ENCODE measurements at places on chromosomes 11 and 22.

GRCh38 chr11:123169821-123170220 lies 25.2 kb downstream of the CLMP start:
- H3K36me3 ChIP-seq = peaks cover 35% of the 10 kb centered on the region
- H3K27ac ChIP-seq = no peak overlapping the region
- DNase-seq = no peak
- H3K4me3 ChIP-seq = no peak overlapping the region
- peaks cover 3% of the 10 kb centered on the region for H3K27me3 ChIP-seq

DNA sequence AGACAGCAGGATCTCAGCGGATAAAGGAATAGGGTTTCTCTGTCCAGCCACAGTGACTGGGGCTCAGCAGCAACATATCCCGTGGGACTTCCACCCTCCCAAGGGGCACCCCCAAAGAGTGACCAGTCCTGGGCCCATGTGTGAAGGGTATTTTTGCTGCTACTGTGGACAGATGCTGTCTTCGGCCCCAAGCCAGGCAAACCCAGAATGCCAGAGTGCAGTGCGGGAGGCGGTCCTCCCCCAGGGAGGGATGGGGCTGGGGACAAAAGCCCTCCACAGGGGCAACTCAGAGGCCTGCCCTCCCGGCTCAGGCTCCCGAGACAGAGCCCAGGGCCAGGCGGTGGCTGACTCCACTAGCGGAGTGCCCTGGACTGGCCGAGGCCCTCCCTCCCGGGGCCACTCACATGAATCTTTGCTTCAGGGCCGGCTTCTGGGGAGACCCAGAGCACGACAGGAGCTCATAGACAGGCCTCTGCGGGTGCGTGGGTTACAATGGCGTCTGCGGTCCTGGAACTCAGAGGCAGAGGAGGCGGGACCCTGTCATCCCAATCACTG lies 34.7 kb upstream of the WNT7B start:
- H3K4me1 ChIP-seq = peaks cover 9% of the 10 kb centered on the region
- DNase-seq = peak; percentile 9
- H3K27ac ChIP-seq = no peak overlapping the region
- H3K27me3 ChIP-seq = peaks cover 11% of the 10 kb centered on the region
- no peak overlapping the region for H3K4me3 ChIP-seq

- no peaks in the 10 kb centered on the region for H3K36me3 ChIP-seq
- peaks cover 13% of the 10 kb centered on the region for H3K4me1 ChIP-seq
- no peak overlapping the region for H3K27ac ChIP-seq
- no peak for DNase-seq
- H3K27me3 ChIP-seq = peaks cover 17% of the 10 kb centered on the region
Measured at GRCh38 chr11:61647529-61647928, 32.7 kb upstream of the DAGLA start.

- H3K4me1 ChIP-seq = no peaks in the 10 kb centered on the region
- no peak overlapping the region for H3K4me3 ChIP-seq
- peaks cover 3% of the 10 kb centered on the region for H3K27me3 ChIP-seq
- no peak for DNase-seq
- no peak overlapping the region for H3K27ac ChIP-seq
- H3K36me3 ChIP-seq = no peaks in the 10 kb centered on the region
Measured at GRCh38 chr11:24453129-24453718, 43.6 kb upstream of the LUZP2 start.

GRCh38 chr22:49673048-49673447 lies 154.6 kb downstream of the BRD1 start:
- DNase-seq = no peak
- peaks cover 79% of the 10 kb centered on the region for H3K27me3 ChIP-seq
- H3K4me3 ChIP-seq = no peak overlapping the region
- H3K4me1 ChIP-seq = peaks cover 10% of the 10 kb centered on the region

- no peaks in the 10 kb centered on the region for H3K36me3 ChIP-seq
- H3K4me1 ChIP-seq = no peaks in the 10 kb centered on the region
- DNase-seq = no peak
- H3K27me3 ChIP-seq = peaks cover 18% of the 10 kb centered on the region
Measured at GRCh38 chr11:56889986-56890385, 98.7 kb upstream of the OR5AK2 start.

- no peak for DNase-seq
- no peaks in the 10 kb centered on the region for H3K27me3 ChIP-seq
- H3K4me3 ChIP-seq = no peak overlapping the region
- H3K4me1 ChIP-seq = peaks cover 21% of the 10 kb centered on the region
- H3K27ac ChIP-seq = no peak overlapping the region
Measured at GRCh38 chr11:79264284-79264683, 176.5 kb downstream of the TENM4 start.

Measured in nephron progenitor cell (in vitro differentiated cells).